ENCODE measurements at places on chromosomes 5 and 9.

GRCh38 chr5:157431544-157432200 is 28.3 kb upstream of the NIPAL4 start:
- DNase-seq: no peak

GRCh38 chr5:61279725-61280124 is 52.3 kb upstream of the ZSWIM6 start:
- no peak for DNase-seq

- DNase-seq: no peak
These were observed 162.0 kb downstream of the C9orf50 start for GRCh38 chr9:129458663-129459546.

- DNase-seq: no peak
These were observed 99.2 kb downstream of the SH3TC2 start for GRCh38 chr5:148963664-148964063.

DNA sequence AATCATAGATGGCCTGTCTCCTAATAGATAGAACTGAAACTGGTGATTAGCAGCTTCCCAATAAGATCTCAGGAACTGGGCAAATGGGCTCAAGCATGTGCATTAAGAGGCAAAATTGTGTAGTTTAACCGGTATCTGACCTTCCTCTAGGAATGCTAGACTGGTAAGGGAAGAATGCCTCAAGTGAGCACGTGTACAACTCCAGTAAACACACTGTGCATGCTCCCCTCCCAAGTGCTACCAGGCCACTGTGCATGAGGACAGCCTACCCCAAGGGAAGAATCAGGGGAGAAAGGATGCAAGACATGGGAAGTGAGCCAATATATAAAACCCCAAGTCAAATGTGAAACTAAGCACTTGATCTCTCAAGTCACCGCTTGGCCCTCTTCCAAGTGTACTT is 1157.4 kb upstream of the CDH18 start:
- no peak for DNase-seq

DNA sequence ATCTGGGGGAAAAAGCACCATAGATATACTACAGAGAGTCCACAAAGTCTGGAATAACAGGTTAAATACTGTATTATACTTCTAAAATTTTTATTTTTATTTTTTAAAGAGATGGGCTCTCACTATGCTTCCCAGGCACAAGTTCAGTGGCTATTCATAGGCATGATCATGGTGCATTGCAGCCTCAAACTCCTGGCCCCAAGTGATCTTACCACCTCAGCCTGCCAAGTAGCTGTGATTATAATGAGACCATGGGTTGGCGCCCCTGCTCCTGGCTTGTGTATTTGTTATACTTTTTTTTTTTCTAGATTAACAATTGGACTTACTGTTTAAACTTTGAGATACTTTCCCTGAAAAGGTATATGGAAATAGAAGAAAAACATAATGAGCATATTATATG is 25.9 kb downstream of the ERBIN start:
- DNase-seq: no peak

- DNase-seq: no peak
These were observed 55.0 kb downstream of the SH3PXD2B start for GRCh38 chr5:172399336-172399735.

- no peak for DNase-seq
These were observed 1933.2 kb upstream of the WWC1 start for GRCh38 chr5:166358127-166358830.

GRCh38 chr9:112296929-112297328 is 36.5 kb downstream of the PTBP3 start:
- DNase-seq: no peak

All from LNCaP clone FGC (cell line).